ENCODE measurements at places on chromosomes 16 and 17.

DNA sequence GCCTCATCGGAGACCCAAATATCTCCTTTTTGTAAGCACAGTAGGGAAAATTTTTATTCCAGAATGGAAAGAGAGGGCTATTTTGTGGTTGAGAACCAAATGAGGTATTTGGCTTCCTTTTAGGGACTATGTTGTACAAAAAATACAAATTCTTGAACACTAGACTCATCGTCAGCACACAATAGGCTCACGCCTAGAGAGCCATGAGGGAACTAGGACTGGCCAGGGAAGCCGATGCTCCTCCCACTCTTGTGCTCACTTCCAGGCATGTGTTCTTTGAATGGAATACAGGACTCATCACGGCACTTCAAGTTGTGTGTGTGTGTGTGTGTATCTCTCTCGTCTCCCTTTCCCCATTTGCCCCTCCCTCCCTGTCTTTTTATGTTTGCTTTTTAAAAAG lies 17.8 kb upstream of the BLMH start:
- DNase-seq = no peak

- DNase-seq = no peak
Measured at GRCh38 chr16:76583945-76584344, 306.7 kb downstream of the CNTNAP4 start.

DNA sequence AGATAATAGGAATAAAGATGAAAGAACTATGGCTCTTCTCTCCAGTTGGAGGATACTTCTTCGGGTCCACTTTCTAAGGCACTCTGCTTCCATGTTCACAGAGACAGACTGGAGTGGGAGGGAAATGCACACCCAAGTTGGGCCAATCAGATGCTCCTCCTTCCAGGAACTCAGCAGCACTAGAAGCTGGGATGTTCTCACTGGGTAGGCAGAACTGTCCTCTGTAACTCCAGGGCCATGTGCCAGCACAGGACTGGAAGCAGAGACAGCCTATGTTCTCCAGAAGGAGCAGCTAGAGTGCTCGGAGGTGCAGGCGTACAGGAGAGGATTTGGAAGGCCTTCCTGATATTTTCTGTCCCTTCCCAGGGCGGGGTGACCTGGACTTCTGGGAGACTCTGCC lies 49.9 kb upstream of the SREBF1 start:
- DNase-seq = no peak

DNA sequence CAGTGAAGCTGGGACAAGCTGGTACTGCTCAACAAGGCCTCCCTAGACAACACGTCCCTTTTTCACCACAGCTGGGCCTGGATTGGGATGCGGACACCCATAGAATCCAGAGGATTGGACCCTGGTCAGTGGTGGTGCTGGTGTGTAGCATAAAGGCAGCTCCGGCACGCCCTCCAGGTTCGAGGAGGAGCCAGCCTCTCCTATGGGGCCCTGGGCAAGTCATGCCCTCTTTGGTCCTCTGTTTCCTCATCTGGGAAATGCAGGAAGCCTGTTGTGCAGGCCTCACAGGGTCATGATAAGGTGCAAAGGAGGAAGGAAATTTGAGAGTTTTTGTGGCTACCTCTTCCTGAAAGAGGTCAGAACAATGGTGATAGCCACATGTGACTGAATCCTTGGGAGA lies 1741.7 kb downstream of the TP53TG3F start:
- DNase-seq = no peak

GRCh38 chr17:58081646-58082340 lies 1.4 kb upstream of the DYNLL2 start:
- no peak for DNase-seq

DNA sequence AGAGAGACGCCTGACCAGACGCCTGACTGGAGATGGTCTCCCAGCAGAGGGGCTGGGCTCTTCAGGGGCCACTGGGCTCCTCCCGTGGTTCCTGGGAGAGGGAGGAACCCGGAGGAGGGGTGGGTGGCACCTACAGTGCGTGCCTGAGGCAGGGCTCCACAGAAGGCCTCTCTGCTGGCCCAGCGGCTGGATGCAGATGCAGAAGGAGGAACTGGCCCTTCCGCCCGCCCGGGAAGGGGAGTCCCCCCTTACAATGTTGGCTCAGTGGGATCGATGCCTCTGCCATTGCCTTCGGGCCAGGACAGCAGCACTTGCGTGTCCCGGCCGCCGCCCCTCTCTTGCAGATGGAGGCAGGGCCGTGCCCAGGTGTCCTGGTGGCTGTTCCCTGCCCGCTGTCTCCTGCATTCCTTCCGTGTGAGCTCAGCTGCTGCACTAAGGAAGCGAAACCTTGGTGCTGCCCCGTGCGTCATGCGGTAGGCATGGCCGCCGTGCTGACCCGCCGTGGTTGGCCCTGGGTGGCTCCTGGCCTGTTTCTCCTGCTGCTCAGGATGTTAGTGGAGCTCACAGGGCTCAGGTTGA lies 15.1 kb downstream of the BAIAP2 start:
- no peak for DNase-seq

- DNase-seq = no peak
Measured at GRCh38 chr16:56438038-56438437, 12.7 kb upstream of the AMFR start.

- DNase-seq = no peak
Measured at GRCh38 chr17:46995841-46996571, 17.0 kb upstream of the RPRML start.

DNA sequence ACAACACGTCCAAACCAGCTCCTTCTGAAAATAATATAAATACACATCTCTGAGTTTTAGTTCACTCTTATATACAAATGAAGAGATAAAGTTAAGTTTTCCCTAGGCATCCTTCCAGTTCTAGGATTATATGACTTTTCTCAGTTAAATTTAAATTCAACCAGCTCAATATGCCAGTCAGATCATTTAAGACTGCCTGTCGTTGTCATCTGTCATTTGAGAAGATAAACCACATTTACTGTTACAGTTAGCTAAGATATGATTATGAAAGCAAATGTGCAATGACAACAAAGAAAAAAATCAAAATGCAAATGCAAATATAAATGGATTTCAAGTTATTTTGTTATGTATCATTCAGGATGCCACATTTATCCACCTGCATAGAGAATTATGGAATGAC lies 671.7 kb upstream of the GOT2 start:
- no peak for DNase-seq

DNA sequence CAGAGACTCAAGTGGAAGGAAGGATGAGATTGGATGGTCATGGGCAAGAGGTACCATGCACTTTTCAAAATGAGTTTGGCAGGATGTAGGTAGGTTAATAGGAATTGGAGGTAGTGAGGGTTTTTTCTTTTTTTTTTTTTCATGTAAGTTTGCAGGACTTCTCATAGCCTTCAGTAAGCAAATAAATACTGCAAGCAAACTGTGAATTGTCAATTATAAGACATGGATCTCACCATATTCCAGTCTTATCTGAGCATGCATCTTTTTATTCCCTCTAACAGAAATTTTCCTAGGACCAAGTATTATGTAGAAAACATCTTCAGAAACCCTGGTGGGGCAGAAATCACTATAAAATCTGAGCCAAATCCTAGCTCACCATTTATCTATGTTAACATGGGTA lies 584.6 kb upstream of the CDH5 start:
- no peak for DNase-seq

- DNase-seq = peak; percentile 14
Measured at GRCh38 chr16:50781043-50781442, 39.2 kb downstream of the CYLD start.

- no peak for DNase-seq
Measured at GRCh38 chr17:67466251-67466796, 89.2 kb downstream of the PITPNC1 start.

- no peak for DNase-seq
Measured at GRCh38 chr17:46888727-46889126, 34.2 kb upstream of the GOSR2 start.

All from HEK293T (cell line).